ENCODE measurements at places on chromosomes 16 and 17. TPM values are rescaled to one million over a fixed set of nuclear protein-coding genes. Genes with fewer than 3 reads are reported as not detected.

NR1D1 gene
- total RNA-seq, result 11.6 TPM

JPH3 gene
- total RNA-seq, result 0.13 TPM

ZPBP2 gene
- not detected for total RNA-seq

NPB gene
- not detected for total RNA-seq

TNK1 gene
- 9.0 TPM for total RNA-seq

OR1A1 gene
- not detected for total RNA-seq

SPNS3 gene
- total RNA-seq, result 0.23 TPM

TEKT5 gene
- 1.1 TPM for total RNA-seq

NPIPB13 gene
- 6.0 TPM for total RNA-seq

OR3A3 gene
- total RNA-seq, result not detected

TPSG1 gene
- total RNA-seq, result not detected

TMEM114 gene
- not detected for total RNA-seq

GJC1 gene
- total RNA-seq, result 1.1 TPM

All from pancreas (tissue), 10 donors.